ENCODE measurements at places on chromosomes 12 and 14.

- peak; percentile 94 for DNase-seq
These were observed 8.8 kb upstream of the CLECL1 start for GRCh38 chr12:9741726-9742125.

DNA sequence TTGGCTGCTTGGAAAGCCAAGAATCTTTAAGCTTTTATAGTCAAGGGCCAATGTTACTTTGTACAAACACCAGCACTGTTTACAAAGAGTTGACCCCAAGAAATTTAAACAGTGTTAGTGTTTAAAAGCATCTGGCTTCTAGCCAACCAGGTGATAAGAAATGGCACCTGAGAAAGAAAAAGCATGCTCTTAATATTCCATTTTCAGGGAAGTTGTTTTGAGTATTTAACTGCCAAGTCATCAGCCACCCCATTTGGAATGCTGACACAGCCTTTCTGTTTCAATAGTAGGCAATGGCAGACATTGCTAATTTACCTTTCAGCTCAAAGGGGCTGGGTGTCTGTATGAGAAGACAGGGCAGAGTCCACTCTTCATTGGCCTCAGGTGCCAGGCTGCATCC lies 3.7 kb upstream of the SLC35F4 start:
- no peak for DNase-seq

- no peak for DNase-seq
These were observed 143.1 kb upstream of the HIF1A start for GRCh38 chr14:61552241-61552640.

DNA sequence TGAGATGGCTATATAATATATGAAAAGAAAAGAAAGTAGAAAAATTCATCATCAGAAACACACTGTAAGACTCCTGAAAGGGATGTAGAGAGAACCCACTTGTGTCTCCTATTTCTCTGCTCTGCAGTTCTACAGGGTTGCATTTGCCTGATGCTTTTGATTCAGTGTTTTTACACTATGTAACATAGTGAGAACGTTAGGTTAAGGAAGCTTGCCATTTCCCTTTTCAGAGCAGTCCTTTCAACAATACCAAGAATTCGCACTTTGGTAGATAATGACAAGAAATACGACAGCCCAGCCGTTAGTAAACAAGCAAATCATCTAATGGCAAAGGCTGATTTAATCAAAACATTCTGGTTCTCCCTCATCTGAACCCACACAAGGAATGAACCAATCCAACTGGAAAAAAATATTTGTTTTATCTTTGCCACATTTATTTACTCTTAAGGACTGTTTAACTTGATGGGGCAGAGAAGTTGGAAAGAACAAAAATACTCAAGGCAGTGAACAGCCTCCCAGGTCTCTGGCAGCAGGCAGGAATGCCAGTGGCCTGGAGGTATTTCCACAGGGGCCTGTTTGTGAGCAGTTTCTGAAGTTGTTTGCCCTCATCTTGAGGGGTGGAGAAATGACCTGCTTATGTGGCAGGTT lies 30.8 kb upstream of the SOCS2 start:
- no peak for DNase-seq

- DNase-seq: no peak
These were observed 52.1 kb downstream of the SLC15A4 start for GRCh38 chr12:128771681-128772080.

DNA sequence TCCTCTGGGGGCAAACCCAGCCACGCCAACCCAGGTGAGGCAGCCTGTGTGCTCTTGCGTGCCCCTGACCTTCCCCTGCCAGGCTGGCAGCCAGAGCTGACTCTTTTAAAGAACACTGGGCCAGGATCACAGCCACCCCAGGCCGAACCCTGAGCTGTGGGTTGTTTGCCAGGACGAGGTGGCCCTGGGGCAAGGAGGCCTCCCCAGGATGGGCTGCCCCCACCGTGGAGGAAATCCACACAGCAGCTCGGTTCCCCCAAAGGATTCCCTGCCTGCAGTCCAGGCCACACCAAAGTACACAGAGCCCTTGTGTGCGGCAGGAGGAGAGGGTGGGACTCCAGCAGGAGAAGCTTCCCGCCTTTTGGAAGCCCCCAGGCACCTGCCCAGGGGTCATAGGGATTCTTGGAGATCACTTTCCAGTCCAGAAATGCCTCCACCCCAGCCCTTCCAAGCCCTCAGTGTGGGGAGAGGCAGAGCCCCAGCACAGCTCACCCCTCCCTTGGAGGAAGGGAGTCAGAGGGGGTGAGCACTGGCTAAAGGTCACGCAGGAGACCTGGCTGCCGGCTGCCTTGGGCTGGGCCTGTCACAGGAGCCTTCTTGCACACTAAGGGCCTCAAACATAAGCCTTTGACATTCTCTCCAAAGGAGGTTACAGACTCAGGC lies 115.6 kb downstream of the CALM1 start:
- no peak for DNase-seq

DNA sequence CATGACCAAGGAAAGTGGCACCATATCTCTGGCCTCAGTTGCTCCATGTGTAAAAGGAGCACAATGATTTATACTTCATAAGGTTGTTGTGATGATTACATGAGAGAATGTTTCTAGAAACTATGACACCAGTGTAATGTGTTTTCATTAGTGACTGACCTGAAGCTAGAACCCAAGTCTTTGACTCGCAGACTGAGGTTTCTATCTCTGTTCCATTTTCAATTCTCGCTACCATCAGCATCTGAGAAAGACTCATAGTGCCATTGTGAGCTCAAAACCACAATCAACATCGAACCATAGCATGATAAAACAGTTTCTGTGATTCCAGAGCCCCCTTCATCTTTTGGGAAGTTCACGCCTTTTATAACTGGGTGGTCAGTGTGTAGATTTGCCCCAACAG lies 53.8 kb downstream of the STAB2 start:
- DNase-seq: no peak

DNA sequence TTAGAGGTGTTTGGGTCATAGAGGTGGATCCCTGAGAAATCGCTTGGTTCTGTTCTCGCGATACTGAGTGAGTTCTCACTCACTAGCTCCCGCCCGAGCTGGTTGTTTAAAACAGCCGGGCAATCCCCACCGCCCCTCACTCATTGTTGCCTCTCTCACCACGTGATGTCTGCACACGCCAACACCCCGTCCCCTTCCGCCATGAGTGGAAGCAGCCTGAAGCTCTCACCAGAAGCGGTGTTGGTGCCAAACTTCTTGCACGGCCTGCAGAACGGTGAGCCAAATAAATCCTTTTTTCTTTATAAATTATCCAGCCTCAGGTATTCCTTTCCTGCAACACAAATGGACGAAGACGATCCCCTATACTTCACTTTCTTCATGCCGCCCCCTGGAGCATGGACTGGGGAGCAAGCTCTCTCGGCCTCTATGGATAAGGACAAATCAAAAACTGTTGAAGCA lies 45.4 kb upstream of the CCND2 start:
- no peak for DNase-seq

DNA sequence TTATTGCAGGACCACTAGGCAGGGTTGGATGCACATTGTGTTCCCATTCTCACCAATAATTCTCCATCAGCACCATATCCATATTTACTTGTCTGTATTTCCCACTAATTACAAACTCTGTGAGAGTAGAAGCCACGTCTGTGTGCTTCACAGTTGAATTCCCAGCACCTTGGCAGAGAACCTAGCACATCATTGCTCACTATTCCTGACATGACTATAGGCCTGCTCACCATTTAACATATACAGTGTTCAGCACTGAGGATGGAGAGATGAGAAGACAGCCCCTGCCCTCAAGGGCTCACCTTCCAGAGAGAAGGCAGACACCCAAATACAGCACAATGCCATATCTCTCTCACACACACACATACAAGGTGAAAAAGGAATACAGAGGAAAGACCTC lies 5.0 kb downstream of the DAD1 start:
- DNase-seq: no peak

DNA sequence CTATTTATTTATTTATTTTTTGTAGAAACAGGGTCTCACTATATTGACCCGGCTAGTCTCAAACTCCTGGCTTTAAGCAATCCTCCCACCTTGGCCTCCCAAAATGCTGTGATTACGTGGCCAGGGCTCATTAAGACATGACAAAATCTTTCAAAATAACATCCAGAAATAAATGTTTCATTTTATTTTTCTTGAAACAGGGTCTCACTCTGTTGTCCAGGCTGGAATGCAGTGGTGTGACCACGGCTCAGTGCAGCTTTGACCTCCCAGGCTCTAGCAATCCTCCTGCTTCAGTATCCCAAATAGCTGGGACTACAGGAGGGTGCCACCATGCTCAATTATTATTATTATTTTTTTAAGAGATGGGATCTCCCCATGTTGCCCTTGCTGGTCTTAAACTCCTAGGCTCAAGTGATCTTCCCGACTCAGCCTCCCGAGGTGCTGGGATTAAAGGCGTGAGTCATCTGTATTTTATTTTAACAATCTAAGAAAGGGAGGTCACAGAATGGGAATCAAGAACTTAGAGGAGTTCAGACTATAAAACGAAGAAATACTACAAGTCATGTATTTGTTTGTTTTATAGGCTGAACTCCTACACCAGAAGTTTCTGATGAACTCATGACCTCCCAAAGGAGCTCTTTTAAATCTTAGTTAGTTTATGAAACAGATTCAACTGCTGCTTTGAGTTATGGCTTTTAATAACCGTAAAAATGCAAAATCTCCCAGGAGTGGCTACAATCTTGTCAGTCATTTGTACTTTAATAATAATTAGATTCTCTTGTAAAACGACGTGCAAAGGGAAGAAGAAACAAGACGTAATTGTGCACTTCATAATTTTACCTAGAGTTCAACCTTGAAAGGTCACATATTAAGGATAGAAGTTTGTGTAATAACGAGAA lies 2.1 kb upstream of the TMEM263 start:
- no peak for DNase-seq

- no peak for DNase-seq
These were observed 191.7 kb downstream of the SPTSSA start for GRCh38 chr14:34270361-34270760.

- DNase-seq: no peak
These were observed 1.1 kb upstream of the CDKN3 start for GRCh38 chr14:54395716-54396115.

DNA sequence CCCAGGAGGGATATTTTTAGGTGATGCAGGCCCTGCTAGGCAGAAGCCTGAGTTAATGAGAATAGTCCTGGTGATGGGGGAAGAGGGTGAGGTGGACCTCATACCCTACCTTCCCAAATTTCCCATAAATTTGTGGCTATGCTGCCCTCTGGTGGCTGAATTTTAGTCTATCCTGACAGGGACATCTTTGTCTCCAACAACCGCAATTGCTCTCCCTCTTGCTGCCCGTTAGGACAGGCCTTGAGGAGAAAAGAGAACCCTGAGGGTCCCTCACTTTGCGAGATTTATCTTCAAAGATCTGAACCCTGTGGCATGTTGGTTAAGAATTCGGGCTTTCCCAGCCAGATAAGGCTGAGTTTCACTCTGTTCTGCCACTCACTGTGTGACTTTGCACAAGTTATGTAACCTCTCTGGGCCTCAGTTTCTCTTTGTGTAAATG lies 9.8 kb upstream of the ZNF385A start:
- peak; percentile 27 for DNase-seq

DNA sequence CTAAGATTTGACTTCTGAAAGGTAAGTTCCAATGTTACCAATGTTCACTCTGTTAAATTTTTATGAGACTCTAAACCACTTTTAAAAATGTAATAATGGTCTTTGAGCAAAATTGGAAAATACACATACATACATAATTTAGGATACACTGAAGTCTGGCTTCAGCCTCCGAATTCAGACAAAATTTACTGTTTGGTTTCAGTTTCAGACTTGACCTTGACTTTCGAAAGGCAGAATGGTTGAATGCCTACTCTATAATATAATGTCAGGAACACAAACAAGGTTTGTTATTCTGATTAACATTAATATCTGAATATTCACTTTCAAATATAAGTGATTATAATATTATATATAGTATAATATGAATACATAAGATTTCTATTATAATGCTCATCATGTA lies 74.1 kb upstream of the KRAS start:
- DNase-seq: no peak

DNA sequence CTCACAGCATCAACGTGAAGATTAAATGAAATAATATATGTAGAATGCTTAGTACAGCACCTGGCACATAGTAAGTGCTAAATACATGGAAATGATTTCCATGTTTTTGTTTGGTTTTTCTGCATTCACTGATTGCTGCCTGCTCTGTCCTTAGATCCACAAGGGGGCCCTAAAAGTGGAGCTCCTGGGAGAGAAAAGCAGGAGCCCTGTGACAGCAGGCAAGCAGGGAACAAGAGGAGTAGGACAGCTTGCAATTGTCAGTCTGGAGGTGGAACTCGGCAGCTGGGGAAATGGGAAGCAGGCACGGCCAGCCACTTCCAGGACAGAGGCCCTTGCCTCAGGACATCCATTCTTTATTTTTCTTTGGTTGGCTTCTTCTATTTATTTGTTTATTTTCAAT lies 292.9 kb downstream of the BMP4 start:
- DNase-seq: no peak

DNA sequence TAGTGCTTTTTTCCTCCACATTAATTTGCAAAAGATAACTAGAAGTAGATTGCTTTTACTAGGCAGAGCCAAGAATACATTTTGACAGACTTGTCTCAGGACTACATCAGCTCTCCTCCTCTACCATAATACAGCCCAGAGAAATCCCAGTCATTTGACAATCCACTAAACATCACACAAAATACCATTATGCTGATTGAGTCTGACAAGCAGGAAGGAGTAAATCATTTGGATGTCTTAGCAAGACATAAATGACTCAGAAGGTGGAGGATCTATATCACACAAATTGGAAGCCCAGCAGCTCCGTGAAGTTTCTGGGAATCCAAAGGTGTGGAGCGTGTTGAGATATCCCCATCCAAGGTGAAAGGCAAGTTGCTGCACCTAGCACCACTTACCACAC lies 75.4 kb upstream of the FKBP4 start:
- DNase-seq: no peak

DNA sequence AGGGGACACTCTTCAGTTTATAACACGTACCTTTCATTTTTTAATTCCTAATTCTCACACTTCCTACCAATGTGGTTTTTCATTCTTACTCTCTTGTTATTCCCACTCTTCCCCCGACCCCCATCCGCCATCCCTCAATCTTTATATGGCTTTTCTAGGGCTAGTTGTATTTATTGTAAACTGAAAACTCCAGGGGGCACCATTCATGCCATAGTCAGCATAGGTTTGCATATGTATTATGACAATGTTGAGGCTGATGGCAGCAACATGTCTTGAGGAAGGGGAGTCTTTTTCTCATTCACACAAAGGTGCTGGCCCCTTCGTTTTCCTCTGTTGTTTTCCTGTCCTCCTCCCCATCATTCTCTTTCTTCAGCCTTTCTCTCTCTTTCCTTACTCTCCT lies 27.7 kb upstream of the LTA4H start:
- peak; percentile 26 for DNase-seq

DNA sequence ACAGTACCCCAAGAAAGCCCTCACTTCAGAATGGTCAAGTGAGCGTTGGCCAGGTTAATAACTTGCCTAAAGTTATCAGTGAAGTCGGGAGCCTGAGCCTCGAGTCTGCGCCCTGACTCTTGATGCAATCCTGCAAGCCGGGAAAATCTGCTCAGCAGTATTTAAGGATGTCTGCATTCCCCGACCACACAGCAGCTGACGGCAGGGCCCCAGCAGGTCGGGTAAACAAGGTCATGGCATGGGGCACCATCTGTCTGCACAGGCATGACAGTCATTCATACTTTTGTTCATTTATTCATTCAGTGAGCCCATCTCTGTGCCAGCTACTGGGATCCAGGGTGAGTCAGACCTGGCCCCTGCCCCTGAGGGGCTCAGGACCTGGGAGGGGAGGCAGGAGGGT lies 11.1 kb downstream of the ABCB9 start:
- DNase-seq: no peak
